ENCODE measurements at places on chromosomes 2 and 18.

DNA sequence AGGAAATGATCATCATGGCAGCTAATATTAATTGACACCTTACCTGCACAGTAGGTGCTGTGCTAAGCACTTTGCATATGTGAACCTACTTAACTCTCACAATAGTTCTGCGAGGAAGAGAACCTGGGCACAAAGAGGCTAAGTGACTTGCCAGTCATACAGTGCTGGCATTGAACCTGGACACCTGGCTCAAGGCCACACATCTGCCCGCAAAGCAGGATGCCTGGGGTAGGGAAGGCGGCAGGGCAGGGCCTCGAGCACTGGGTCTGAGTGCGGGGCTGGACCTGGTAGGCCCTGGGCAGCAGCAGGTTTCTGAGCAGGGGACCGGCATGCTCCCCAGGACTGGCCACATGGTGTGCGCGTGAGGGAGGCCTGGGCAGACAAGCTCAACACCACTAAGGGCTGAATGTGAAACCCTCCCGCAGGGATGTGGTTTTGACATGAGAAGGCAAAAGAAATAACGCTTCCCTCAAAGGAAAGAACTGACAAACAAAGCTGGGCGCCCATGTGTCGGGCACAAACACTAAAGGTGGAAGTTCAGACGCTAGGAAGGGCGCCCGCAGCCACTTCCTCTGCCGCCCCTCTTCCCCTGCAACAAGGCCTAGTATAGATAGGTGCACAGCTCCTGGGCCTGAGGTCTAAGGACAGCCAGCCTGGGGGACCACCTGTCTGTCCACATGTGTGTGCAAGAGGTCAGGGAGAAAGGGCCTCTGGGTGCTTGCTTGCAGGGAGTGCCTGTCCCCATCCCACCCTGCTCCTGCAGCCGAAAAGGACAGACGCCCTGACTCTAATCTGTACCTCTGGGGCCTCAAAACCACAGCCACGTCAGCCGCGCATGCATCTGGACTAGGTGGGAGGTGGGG lies 92.5 kb downstream of the ZFP36L2 start:
- no peak for DNase-seq

- DNase-seq: no peak
These were observed 21.0 kb upstream of the HES6 start for GRCh38 chr2:238260883-238261282.

DNA sequence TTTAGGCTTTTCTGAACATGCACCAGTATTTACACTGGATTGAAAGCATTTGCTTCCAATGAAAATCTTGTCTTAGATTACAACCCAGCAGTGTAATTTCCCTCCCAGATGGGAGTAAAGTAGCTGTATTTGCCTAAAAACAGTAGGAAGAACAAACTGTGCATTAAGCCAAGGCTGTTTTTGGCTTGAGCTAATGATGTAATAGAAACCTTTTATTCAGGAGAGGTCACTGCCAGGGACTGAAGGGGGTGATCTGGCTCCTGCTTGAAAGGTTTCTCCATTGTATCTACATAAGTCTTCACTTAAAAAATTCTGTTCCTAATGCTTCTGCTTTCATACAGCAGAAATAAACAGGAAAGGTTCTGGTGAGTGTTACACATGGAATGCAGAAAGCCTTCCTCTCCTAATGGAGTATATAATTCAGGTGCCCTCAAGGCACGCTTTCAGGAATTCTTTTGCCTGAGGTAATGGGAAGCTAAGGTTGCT lies 74.4 kb downstream of the MEIS1 start:
- no peak for DNase-seq

DNA sequence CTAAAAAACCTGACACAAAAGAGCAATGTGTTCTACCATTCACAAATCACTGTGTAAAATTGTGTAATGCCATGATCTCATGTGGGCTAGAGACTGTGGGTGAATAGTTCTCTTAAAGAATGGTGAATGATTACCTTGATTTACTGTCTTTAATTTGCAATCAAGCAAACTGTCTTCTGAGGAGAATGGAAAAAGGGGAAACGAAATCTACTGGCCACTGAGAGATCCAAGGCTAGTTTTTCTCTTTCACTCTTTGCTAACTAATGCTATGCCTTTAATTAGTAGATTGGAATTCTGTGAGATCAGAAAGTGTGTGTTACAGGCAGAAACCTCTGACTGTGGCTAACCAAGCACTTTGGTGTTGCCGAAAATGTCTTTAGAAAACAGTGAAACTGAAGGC lies 422.7 kb downstream of the TGIF1 start:
- no peak for DNase-seq

GRCh38 chr2:46196871-46197462 lies 100.2 kb upstream of the EPAS1 start:
- no peak for DNase-seq

DNA sequence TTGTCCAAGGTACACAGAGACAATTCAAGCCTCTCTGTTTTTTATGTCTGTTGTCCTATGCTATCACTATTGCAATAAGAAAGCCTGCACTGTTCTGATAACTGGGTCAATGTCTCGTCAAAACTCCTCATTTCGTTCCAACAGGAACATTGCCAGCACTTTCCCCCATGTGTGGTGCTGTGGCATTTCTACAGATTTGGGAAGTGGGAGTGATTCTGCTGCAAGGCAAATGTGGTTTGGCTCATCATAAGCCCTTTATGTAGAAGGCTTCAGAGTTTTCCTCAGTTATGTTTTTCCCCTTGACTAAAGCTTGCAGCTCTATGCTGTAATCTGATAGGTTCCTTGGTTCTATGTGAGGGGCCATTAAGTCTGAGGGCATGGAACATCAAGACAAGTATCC lies 324.1 kb upstream of the TCF4 start:
- DNase-seq: no peak

DNA sequence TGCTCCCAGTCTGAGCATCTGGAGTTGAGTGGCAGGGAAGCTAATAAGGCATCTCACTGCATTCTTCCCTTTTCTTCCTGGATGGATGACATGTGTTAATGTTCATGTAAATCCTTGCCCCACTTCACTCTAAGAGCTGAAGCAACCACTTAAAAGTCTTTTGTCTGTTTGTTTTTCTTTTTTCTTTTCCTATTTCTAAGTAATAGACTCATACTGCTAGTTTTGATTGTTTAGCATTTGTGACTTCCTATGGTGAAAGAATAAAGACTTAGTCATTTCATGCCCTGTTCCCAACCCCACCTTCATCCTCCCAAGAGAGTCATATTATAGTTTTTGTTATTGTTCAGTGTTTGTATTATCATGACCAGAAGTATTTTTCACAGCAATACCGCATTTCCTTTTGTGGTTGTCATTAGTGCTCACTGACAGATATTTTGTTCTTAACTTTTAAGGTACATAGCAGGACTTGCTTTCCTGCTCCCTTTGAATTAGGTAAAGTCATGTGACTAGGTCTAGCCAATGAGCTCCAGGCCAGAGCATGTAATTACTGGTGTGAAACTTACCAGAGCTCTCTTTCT lies 18.1 kb upstream of the SPP2 start:
- no peak for DNase-seq

- no peak for DNase-seq
These were observed 215.8 kb downstream of the KCNS3 start for GRCh38 chr2:18094277-18094676.

DNA sequence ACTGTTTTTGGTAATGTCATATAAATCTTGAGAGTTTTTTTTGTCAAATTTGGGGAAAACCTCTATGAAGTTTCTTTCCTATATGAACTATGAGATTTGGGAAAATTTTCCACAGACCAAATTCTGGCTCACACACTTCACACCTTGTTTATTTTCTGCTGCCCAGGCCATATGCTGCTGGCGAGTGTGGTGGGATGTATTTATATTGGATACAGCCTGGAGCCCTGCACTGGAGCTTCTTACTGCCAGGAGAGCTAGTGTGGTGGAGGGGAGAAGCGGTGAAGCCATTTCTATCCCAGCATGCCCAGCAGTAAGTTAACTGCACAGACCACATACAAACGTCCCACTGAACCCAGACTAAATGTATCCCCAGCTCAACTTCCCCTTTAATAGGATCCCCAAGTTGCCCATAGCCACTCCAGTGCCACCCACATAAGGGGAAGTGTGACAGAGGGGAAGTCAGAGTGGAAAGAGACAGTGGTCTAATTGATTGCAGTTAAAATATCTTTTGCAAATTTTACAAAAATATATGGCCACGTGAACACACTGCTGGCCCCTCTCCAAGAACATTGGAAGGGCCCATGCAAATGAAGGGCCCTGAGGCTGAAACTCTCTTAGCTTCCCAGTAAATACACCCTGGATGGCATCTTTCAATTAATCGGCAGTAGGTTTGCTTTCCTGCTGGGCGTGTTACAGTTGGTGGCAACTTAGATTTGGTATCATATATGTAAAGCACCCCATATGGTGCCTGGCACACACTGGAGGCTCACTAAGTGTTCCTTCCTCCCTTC lies 146.6 kb upstream of the ITGA6 start:
- peak; percentile 65 for DNase-seq

- DNase-seq: no peak
These were observed 141.3 kb upstream of the ID2 start for GRCh38 chr2:8540552-8541055.

DNA sequence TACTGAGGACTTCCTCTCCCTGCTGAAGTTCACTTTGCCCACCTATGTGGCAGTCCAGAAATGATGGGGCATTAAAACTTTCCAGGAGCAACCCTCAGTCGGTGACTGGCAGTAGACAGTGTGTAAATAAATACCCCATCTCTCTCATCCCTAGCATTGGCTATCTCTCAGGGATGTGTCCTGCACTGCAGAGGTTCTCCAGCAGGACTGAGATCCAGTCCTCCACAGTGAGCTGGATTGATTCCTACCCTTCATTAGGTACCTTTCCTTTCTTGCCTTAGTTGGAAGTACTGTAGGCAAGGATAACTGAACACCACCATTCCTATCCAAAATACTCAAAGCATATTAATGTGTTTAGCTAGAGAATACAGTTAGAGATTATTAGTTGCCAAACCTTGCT lies 441.8 kb downstream of the SPAG16 start:
- no peak for DNase-seq

DNA sequence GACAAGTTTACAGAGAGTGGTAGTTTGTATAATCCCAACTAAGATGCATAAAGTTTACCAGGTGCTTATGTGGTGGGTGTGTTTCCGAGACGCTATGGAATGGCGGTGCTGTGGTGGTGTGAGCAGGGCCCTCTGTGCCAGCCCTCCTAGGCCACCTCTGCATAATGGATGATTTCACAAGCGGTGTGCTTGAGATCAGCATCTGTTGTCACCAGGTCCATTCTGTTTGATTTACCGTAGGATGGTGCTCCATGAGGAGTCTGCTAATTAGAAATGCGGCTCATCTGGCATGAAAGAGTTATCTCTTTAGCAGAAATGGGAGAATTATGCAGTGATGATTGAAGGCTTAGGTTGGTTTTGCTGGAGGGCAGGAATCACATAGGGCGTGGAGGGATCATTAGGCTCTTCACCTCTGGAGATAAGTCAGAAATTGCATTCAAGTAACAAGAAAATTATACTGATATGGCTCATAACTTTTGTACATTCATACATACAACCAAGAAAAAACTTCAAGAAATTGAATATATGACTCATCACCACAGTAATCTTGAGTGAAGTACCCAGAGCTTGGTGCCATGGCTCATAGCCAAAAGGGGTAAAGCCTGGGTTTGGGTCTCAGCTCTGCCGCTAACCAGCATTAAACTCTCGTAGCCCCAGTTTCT lies 41.4 kb downstream of the CRIM1 start:
- no peak for DNase-seq

DNA sequence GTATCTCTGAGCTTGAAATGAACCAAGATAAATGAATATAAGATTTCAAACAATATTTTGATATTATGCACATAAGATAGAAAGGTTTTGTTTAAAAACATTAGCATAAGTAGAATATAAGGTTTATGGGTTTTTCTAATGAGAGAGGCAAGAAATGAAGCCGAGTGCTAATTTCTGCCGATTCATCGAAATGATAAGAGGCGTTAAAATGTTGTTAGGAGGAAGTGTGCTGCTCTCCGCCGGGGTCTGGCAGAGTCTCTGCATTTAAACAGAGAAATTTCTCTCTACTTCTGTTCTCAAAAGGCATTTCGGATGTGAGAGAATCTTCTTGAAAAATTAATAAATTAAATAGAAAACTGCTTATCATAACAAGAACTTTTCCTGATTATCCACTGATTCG lies 83.6 kb downstream of the MRPS9 start:
- no peak for DNase-seq

DNA sequence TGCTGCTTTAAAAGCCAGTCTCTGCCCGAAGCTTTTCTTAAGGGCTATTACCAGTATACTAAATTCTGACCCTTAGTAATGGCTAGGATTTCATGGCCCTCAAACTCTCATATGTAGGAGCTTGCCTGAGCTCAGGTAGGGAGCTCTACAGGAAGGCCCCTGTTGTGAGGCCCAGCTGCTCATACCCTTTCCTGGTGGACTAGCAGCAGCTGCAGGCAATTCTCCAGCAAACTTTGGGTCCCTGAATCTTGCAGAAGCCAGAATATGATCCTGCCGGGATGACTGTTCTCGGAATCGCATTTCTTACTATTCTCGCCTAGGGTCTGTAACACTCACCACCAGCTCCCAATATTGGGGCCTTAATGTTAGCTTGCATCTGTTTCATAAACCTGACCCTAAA lies 106.4 kb upstream of the SERTAD2 start:
- no peak for DNase-seq

DNA sequence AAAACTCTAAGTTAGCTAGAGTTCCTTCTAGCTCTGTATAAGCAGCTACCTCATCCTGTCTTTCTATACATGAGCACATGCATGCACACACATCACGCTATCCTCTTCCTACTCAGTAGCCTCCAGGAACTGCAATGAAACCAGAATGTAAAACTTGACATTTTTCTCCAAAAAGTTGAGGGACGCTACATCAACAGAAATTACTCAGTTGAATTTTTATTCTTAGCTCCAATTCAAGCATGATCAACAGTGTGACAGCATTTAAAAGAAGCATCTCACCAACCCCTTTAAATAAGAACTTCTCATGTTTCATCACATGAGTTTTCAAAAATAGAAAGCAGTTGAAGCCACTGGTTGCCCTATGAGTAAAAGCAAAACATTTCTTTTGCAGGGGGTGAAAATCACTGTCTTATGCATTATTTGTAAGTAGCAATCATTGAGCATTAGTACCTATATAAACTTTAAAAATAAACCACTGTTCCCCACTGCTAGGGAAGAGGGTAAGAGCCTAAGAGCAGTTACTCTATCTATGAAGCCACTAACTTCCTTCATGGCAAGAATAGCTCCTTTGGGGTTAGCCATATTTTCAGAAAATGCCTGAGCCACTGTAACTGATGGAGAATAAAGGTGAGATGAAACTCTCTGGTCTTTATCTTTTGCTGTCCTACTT lies 77.9 kb upstream of the ARL5A start:
- no peak for DNase-seq

All from NCI-H1048 (cell line).